ENCODE measurements at places on chromosomes 6 and 20.

- DNase-seq: no peak
These were observed 4.9 kb downstream of the CHD6 start for GRCh38 chr20:41613321-41613720.

DNA sequence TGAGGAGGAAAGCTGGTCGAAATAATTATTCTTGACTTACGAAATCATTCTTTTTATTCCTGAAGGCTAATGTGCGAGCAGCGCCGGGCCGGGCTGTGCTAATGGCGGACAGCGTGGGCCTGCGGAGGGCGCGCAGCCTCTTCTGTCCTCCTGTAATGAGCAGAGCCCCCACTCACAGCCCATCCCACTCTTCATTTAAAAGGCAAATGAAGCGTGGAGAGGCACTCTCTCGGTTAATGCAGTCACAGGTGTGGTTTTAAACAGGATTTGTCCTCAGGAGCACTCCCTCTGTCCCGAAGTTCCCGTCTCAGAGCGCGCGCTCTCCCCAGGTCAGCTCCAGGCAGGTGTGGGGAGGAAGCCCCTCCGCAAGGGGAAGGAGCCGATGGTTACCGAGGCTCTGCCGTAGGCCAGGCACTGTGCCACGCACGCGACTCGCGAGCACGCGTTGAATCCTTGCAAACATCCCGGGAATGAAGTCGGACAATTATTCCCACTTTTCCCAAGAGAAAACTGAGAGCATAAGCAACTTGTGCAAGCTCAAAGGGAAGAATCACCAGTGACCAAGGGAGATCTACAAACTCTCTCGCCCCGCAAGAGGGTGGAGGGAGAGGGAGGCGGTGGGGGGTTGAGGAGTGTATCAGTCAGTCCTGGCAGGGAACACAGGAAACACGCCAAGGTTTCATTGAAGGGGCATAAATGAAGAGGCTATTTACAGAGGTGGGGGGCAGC, 35.5 kb upstream of the ZFAND3 start:
- peak; percentile 25 for DNase-seq

DNA sequence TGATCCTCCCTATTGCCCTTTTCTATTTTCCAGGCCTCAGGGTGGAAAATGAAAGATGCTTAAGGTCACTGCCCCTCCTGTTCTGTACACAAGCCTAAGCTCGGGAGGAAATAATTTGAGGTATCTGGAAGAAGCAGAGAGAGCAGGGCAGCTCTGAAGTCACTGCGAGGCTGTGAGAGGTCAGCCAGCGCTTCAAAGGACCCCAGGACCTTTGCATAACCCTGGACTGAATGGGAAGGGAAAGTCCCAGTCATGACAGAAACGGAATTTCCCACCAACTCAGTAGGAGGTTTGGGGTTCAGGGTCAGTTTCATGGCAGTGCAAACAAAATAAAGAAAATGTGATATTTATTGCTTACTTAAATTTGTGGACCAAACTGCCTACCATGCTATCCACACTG, 58.1 kb downstream of the LRFN2 start:
- no peak for DNase-seq

DNA sequence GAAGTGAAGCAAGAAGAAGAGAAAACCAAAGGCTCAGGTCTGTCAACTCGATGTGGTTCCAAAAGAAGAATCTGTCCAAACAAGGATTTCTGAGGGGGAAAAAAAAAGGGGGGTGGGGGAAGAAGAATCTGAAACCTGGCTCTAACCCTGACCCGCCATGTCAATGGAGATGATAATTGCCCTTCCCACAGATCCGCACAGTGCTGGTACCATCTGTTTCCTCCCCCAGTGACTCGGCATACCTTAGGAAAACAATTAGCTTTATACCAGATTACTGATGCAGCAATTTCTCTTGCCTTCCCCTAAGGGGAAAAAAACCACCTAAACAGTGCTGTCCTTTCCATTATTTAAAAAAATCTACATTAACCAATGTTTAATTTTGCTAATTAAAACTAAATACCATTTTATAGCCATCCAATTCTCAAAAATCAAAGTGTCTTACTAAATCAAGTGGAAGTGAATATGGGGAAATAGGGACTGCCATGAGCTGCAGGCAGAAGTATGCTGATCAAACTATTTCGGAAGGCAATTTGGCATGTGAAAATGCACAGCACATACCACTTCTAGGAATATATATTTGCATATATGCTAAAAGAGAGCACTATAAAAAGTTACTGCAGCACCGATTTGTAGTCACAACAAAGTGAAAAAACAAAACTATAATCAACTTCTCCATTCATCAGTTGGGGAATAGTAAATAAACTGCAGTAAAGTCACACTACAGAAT, 46.8 kb downstream of the MAP7 start:
- no peak for DNase-seq

GRCh38 chr6:113317891-113318574, 539.1 kb upstream of the MARCKS start:
- DNase-seq: no peak

- peak; percentile 55 for DNase-seq
These were observed 27.6 kb downstream of the SYNJ2 start for GRCh38 chr6:158009114-158009891.

DNA sequence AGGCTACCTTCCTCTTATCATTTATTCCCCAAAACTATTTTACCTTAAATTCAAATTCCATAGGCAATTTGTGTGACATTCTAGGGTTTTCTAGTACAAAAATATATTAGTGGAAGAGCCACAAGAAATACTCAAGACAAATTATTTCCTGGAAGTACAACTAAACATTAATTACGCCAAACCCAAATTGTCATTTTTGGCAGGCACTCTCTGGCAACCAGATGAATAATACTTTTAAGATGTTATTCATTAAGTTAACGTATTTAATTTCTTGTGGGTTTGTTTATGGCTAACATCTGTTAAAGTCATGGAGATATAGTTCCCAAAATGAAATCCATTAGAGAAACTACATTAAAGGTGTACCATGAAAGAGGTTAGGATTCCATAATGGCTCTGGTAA, 40.5 kb downstream of the HMGN3 start:
- DNase-seq: no peak

DNA sequence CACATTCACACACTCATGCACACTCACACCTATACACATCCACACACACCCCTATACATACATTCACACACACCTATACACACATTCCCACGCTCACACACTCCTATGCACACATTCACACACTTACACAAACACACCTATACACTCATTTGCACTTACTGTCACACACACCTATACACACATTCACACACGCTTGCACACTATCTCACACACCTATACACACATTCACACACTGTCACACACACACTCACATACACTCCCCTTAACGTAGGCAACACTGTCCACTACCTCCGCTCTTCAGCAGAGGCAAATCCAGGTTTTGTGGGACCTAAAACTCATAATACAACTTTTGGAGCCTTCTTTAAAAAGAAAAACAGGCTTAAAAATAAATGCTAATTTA, 487.7 kb upstream of the CDH4 start:
- no peak for DNase-seq

GRCh38 chr6:105609375-105609991, 206.6 kb upstream of the PREP start:
- peak; percentile 20 for DNase-seq

GRCh38 chr6:94735270-94735669, 842.1 kb upstream of the MANEA start:
- DNase-seq: no peak

DNA sequence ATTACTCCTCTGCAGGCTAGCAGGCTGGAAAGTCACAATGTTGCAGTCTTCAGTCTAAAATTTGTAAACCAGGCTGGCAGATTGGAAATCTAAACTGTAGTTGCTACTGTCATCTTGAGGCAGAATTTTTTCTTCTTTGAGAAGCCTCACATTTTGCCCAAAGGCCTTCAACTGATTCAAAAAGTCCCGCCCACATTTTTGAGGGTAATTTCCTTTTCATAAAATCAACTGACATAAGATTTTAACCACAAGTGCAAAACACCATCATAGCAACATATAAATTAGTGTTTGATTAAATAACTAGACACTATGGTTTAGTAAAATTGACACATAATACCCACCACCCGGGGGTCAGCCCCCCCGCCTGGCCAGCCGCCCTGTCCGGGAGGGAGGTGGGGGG, 28.4 kb downstream of the HLA-C start:
- DNase-seq: no peak

GRCh38 chr6:170208651-170209353, 82.1 kb downstream of the DLL1 start:
- DNase-seq: no peak
